Effector CD4-positive, alpha-beta T cell (primary cell): ENCODE measurements at places on chromosomes 2 and 18.

DNA sequence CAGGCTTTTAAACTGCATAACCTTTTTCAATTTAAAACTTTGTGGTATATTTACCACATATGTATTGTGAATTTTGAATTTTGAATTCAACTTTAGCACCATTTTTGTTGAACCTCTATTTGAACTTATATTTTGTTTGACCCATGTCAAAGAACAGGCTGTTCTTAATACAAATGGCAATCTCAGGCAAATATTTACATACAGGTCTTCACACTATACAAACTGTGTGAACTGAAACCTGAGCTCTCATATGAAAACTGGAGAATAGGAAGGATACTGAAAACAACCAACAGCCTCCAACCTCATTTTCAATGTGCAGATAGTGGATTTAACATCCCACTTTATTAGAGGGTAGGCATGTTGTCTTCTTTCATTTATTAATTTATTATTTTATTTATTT is 491.8 kb downstream of the KCNJ3 start:
- no peak for DNase-seq

DNA sequence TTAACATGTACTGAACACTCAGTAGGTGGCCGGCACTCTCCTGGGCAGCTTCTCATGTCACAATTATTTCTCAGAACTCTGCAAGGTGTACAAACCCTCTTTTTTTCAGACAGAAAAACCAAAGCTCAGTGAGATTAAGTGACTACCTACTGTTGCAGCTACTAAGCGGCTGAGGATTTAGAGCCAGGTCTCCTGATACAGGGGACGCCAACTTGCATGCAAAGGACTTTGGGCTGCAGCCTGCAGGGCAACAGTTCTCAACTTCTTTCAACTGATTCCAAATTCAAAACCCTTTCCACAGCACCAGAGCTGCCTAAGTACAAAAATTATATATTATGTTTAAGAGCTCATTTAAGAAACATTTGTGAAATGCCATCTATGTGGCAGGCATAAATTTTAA is 177.6 kb downstream of the SUCLG1 start:
- no peak for DNase-seq

- DNase-seq = no peak
Measured at GRCh38 chr2:85794038-85794441, 40.2 kb downstream of the ATOH8 start.

DNA sequence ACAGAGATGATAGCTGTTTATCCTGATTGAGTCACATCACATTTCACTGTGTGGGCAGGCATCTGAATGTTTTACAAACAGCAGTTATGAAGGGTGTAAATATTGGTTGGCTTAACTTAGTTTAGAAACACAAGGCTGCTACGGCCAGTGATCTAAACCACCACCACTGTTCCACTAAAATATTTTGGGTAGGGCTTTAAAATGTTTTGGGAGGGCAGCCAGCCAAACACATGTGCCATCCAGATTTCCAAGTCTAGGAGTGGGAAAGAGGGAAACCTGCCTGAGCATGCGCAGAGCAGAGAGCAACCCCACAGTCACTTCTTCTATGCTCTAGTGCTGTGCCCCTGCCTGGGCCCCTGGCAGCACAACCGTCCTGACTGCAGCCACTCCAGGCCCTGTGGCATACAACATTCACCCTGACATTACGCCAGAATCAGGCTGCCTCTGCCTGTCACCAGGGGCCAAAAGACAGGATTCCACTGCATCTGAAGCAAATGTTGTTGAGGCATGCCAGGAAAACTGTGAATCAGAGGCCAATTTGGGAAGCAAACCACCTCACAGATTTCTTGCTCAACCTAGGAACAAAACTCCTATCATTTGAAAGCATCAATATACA is 74.8 kb upstream of the COL5A2 start:
- DNase-seq = no peak
